Activated CD4-positive, alpha-beta T cell treated with anti-CD3 and anti-CD28 coated beads, Interleukin-2, amount 50 U/mL, for 24 hours (primary cell): ENCODE measurements at places on chromosomes 12 and 14.

DNA sequence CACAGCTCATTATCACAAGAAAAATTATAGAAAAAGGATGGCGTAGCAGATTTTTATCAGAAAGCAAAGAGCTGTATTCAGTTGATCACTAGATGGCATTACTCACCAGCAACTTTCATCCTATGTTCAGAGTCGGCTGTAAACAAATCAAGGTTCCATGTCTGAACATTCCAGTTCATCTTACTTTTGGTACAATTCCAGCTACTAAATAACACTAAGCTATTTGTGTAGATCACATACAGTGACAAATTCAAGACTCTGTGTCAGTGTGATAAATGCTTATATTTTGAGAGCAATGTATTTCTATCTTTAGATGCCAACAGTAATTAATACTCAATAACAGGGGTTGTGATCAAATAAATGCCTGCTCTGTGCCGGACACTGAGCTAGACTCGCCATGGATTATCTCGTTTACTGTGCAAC lies 30.1 kb downstream of the NRDE2 start:
- DNase-seq, result no peak

DNA sequence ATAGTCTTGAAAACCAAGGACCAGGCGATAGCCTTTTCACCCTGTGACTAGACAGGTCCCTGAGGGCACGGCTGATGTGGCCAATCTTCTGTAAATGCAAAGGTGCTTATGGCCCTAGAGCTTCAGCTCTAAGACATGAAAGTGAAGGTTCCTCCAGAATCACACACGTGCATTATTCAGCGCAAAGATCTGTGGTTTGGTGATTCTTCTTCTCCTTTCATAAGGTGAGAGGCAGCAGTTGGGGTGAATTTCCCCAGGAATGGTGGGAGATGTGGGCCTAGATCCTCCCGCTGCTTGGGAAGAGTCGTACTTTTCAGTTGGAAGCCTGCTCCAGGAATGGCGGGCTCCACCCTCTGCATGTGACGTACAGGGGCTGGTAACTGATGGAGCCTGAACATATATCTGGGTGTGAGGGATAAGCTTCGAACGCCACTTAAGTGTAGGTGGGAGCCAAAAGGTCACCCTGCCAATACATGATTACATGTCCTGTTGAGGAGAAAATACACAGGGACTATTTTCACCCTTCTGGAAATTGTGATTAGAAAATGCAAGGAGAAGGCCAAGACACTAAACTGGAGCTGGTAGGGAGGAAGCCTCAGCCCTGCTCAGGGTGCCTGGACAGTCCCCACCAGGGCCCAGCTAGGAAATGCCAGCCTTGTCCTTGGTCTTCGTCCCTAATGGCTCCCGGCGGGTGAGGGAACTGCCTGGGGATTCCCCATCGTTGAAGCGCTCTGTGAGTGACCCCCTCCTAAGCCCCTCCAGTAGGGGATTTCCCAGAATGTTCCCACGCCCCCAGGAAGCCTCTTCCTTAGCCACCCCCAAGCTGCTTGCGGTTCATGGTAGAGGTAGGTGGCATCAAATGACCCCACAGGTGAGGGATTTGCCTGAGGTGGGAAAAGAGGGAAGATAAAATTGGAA lies 17.6 kb downstream of the BATF start:
- DNase-seq, result peak; percentile 47

GRCh38 chr12:53975479-53976152 lies 862 bp upstream of the HOTAIR start:
- DNase-seq, result no peak

GRCh38 chr12:111368291-111368787 lies 556 bp downstream of the PHETA1 start:
- no peak for DNase-seq

DNA sequence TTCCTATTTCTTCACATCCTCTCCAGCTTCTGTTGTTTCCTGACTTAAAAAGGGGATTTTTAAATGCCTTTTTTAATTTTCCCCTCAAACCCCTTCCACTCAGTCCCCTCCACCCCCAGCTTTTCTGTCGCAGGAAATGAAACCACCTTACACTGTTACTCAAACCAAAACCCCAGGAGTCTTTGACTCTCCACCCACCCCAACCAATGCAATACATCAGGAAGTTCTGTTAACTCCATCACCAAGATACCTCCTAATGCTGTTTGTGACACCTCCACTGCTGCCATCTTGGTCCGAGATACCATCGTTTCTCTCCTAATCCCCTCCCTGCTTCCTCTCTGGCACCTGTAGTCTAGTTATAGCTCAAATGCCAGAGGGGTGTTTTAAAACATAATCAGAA lies 25.4 kb upstream of the CPM start:
- DNase-seq, result no peak

- DNase-seq, result no peak
Observed at GRCh38 chr14:33840797-33841196, 110.1 kb downstream of the EGLN3 start.

DNA sequence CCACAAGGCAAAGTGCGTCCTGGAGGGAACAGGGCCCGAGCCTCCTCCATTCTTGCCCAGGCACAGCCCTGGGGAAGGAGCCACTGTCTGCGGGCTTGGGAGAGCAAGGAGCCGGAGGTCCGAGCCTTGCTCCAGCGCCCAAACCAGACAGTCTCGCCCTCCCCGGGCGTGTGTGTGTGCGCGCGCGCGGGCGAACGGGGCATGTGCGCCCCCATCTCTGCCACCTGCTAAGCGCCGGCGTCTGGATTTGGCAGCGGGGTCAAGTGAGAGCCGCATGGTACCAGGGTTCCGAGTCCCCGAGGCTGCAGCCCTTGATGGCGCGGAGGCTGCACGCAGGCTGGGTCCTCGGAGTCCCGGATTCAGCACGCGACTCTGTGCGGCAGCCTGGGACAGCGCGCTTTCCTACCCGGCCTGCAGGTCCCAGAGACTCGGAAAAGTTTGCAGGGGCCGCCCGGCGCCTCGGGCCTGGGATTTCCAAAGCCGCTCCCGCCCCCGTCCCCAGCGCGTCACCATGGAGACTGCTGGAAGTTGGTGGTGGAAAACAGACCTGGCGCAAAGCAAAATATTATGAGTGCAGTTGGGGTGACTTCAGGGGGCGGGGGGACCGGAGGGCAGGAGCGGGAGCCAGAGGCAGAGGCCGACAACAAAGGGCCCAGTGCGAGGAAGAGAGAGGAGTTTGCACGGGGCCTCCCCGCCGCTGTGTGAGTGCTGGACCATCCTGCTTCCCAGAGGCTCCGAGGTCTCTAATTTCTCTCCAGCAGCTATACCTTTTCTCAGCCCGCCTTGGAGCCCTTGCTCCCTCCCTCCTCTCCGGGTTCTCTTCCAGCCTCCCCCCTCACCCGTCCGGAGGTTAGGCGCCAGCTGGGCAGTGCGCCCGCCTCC lies 4.2 kb downstream of the RFX4 start:
- DNase-seq, result no peak

GRCh38 chr14:102915292-102916110 lies 7.0 kb upstream of the AMN start:
- DNase-seq, result no peak

DNA sequence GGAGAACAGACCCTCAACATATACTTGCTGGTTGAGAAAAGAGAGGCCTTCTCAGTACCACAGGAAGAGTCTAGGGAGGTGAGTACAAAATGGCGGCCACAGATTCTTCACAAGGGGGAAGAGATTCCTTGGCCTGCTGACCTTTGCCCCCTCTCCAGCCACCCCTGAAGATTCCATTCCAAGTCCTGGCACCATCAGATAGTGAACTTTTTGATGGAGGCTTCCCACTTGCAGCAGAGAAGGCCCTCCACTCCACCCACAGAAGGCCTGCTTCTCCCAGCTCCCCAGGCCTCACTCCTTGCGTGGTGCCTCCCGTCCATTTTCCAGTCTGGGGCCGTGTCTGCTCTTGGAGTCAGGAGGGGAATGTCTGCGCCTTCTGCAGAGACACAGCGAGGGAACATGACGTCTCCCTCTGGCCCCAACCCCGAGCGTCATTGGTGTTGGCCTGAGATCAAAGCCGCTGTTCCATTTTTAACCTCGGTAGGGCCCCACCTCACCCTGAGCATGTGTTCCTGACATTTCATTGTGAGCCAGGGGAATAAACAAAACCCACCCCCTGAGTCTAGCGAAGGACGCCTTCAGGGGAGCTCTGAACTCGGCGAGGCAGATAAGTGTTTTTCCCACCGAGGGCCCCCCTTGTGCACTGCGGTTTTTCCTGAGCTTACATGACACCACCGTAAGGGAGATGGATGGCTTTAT lies 268.7 kb upstream of the TBX3 start:
- DNase-seq, result no peak

DNA sequence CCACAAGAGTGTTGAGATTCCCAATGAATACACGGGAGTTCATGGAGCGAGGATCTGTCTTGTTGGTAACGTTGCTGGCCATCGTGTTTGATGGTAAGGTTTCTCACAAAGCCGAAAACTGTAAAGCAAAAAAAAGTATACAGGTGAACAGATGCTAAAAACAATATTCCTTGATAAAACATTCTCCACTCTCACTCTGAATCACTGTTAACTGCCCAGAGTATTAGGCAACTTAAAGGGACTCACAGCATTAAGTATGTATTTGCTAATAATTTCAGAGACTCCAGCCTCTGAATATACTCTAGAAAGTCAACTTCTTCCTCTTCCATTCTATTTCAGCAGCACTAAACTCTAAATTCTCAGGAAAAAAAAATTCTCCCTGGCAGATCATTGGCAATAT lies 35.1 kb downstream of the HNRNPC start:
- DNase-seq, result no peak

- no peak for DNase-seq
Observed at GRCh38 chr14:103600503-103600902, 28.5 kb upstream of the KLC1 start.

DNA sequence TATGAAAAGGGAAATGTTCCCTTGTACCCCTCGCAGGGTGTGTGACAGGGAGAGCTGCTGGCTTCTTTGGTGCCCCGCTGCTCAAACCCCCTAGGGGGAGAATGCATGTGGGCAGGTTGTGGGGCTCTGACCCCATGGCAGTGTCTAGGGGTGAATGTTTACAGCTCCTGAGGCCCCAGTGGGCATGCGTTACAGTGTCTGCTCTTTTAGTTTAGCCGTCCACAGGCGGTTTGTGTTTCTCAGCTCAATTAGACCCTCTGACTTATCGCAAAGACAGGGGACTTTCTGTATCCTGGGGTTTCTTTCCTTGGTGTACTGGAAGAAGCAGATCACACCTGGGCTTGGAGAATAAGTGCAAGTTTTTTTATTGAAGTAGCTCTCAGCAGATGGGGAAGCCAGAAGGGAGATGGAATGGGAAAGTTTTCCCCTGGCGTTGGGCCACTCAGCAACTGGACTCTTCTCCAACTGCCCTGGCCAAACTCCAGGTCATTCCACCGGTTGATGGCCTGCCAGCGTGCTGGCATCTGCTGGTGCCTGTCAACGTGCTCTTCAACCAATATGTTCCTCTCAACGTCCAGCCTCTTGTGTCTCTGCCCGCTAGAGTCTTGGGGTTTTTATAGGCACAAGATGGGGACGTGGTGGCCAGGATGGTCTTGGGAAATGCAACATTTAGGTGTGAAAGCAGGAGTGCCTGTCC lies 720.9 kb downstream of the FSCB start:
- no peak for DNase-seq

- no peak for DNase-seq
Observed at GRCh38 chr14:96095581-96096476, 56.7 kb downstream of the C14orf132 start.

GRCh38 chr12:109266106-109266879 lies 42.8 kb downstream of the FOXN4 start:
- DNase-seq, result no peak

GRCh38 chr12:56781726-56782125 lies 18.6 kb downstream of the HSD17B6 start:
- no peak for DNase-seq

- DNase-seq, result no peak
Observed at GRCh38 chr14:90805662-90806540, 10.3 kb downstream of the TTC7B start.

GRCh38 chr12:15979096-15980092 lies 68.3 kb downstream of the DERA start:
- no peak for DNase-seq

DNA sequence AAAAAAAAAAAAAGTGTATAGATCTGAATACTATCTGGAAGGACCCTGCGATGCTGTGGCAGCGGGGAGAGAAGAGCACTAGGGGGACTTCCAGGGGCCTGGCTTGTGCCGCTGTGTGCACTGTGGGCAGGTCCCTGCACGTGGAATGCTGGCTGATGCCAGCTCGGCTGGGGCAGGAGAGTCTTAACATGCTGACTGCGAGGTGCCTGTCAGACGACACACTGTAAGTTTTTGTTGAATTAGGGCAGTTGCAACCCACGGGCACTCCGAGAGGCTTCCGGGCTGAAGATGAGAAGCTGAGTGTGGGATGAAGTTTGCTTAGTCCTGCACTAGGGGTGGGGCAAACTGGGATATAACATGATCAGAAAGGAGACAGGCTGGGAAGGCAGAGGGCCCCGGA lies 10.7 kb downstream of the GLT1D1 start:
- no peak for DNase-seq

- no peak for DNase-seq
Observed at GRCh38 chr12:103928682-103929045, 1.5 kb upstream of the HSP90B1 start.

DNA sequence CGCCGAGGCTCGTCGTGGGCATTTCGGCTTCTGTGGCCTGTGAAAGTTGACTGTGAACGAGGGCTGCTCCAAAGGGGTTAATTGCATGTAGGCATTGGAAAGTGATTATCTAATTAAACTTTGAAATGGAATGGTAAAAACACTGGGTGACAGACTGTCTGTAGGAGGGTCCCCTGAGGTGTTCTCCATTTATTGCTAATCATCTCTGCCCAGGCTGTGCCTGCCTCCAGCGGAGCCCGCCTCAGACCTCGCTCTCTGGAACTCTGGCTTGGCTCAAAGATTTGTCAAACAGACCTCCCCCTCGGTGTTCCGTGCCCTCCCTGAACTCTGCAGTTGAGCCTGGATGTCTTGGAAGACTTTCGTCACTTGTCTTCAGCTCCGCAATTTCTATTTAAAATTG lies 50.2 kb upstream of the VRK1 start:
- DNase-seq, result no peak

DNA sequence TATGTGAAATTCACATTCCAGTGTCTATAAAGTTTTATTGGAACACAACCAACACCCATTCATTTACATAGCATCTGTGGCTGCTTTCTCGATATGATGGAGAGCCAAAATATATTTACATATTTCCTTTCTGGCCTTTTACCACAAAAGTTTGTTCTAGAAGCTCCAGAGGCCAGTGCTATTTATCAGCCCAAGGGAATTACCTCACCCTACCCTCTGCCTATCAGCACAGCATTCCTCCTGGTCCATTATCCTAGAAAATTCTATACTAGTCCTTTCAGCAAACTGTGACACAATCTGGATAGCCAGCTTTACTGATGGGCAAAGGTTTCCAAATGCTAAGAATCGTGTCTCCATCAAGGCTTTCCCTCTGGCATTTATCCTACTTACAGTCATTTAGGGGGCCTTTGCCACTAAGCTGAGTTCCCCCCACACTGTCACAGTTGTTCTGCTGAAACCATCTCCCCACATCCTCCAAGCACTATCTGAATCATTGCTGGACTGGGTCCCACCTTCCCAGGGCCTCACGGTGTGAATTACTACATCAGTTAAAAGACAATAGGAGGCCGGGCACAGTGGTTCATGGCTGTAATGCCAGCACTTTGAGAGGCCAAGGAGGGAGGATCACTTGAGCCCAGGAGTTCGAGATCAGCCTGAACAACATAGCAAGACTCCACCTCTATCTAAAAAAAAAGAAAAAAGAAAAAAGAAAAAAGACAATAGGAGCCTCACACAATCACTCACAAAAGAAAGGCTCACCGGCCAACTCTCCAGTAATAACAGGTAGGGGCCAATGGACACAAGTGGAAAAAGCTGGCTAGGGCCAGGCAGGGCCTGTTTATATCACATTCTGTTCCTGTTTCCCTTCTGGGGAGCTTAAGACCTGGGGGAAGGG lies 12.1 kb downstream of the SYNE3 start:
- no peak for DNase-seq
